ENCODE measurements at places on chromosomes 7 and 10.

DNA sequence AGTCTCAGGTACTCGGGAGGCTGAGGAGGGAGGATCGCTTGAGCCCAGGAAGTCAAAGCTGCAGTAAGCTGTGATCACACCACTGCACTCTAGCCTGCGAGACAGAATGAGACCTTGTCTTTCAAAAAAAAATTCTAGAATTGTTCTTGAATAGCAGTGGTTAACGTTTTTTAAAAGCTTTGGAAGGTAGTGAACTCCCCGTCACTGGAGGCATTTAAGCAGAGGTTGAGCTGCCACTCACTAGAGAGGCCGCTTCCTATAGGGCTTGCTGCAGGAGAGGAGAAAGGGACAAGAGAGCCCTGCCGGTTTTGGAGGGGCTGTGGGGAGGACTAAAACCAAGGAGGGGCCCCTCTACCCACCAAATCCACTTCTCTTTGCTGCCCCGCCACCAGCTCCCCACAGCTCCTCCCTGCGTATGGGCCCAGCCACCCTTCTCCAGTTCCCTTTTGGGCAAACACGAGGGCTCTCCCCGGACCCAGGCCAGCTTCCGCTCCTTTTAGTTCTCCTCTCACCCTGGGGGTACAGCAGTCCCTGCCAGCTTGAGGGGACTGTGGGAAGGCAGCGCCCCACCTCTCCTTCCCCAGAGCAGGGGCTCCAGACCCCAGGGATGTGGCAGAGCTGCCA is 86.9 kb upstream of the GTF2I start:
- no peaks in the 10 kb centered on the region for H3K27me3 ChIP-seq
- H3K36me3 ChIP-seq = no peaks in the 10 kb centered on the region
- no peak for DNase-seq
- H3K4me1 ChIP-seq = peaks cover 14% of the 10 kb centered on the region
- no peak overlapping the region for H3K4me3 ChIP-seq

DNA sequence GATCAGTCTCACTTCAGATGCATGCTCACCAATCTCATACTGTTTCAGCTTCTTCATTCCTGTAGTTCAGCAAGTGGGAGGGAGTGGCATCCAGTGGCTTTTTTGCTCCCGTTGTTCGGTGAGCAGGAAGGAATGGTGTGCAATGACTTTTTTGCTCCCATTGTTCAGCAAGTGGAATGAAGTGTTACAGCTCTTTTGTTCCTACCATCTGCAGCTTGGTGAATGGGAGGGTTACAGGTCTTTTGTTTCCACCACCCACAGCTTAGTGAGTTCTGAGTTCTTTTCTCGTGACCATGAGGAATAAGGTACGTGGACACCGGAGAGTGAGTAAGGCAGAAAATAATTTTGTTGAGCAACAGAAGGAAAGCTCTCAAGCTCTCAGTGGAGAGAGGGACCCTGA is 363.6 kb downstream of the ATRNL1 start:
- no peak for DNase-seq
- H3K4me1 ChIP-seq = no peaks in the 10 kb centered on the region
- H3K4me3 ChIP-seq = no peak overlapping the region
- no peak overlapping the region for H3K27ac ChIP-seq
- no peaks in the 10 kb centered on the region for H3K36me3 ChIP-seq

GRCh38 chr10:84428711-84429110 is 100.3 kb downstream of the CCSER2 start:
- no peaks in the 10 kb centered on the region for H3K4me1 ChIP-seq
- no peak overlapping the region for H3K27ac ChIP-seq
- H3K36me3 ChIP-seq = no peaks in the 10 kb centered on the region
- H3K4me3 ChIP-seq = no peak overlapping the region
- no peak for DNase-seq

DNA sequence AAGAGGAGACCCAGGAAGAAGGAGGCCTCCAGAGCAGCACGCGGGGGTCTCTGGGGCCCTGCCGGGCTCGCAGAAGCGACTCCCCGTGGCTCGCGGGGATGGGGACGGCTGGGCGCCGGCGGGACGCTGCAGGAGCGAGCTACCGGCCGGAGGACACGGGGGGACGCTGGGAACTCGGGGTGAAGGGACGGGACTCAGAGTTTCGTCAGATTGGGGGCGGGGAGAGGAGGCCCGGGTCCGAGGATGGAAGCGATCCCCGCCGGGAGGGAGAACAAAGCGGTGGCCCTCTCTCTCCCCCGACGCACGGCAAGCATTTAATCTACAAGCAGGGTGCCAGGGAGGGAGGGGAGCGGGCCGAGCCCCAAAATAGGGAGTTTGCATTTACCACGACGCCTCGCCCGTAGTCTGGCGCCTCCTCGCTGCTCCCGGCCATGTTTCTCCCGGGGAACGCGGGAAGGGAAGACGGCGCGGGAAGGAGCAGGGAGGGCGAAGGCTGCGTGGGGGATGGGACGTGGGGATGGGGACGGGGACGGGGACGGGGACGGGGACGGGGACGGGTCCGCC is at the start of gene PRTFDC1:
TSS of gene PRTFDC1 (minus strand) at position 464 of the 564 bp plus-strand sequence. CDS start at position 433, 31 bp downstream.
- peaks cover 8% of the 10 kb centered on the region for H3K4me1 ChIP-seq
- H3K27me3 ChIP-seq = no peaks in the 10 kb centered on the region
- H3K36me3 ChIP-seq = no peaks in the 10 kb centered on the region
- DNase-seq = no peak
- H3K4me3 ChIP-seq = peak within 1 kb of the TSS; percentile 67
- peak within 1 kb of the TSS; percentile 5 for H3K27ac ChIP-seq

DNA sequence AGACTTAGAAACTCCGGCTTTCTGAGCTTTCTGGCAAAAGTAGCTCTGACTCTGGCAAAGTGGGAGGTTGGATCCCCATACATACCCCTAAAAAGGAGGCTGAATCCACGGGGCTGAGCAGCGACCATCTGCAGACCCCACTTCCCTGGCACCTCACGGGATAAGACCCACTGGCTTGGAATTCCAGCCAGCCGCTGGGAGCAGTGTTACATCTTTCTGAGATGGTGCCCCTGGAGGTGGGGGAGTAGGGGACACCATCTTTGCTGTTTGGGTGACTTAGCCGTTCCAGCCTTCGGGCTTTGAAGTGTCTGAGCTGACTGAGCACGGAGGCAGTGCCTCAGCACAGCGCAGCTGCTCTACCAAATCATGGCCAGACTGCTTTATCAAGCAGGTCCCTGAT is 45.0 kb upstream of the GRM3 start:
- no peak for DNase-seq
- H3K4me3 ChIP-seq = no peak overlapping the region
- H3K4me1 ChIP-seq = no peaks in the 10 kb centered on the region
- H3K27ac ChIP-seq = no peak overlapping the region
- H3K27me3 ChIP-seq = no peaks in the 10 kb centered on the region
- no peaks in the 10 kb centered on the region for H3K36me3 ChIP-seq

DNA sequence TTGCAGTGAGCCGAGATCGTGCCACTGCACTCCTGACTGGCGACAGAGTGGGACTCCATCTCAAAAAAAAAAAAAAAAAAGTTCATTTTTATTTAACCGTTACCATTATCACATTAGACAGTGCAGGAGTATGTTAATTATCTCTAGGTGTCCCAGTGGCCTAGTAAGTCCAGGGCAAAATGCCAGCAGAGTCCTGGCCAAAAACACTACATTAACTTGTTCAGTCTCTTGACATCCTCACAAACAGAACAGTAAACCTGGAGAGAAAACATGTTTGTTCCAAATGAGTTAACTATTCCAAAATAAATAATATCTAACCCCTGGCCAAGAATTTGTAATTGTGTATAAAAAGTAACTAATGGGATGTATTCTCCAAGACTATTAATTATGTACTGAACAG is 43.2 kb downstream of the PTPRZ1 start:
- H3K27me3 ChIP-seq = no peaks in the 10 kb centered on the region
- no peak overlapping the region for H3K27ac ChIP-seq
- H3K36me3 ChIP-seq = no peaks in the 10 kb centered on the region

GRCh38 chr10:36494371-36494770 is 631.0 kb upstream of the ANKRD30A start:
- H3K36me3 ChIP-seq = no peaks in the 10 kb centered on the region
- no peak overlapping the region for H3K4me3 ChIP-seq
- no peaks in the 10 kb centered on the region for H3K27me3 ChIP-seq
- H3K27ac ChIP-seq = no peak overlapping the region
- no peak for DNase-seq

- peaks cover 5% of the 10 kb centered on the region for H3K36me3 ChIP-seq
- H3K27ac ChIP-seq = no peak overlapping the region
- DNase-seq = no peak
- no peak overlapping the region for H3K4me3 ChIP-seq
- no peaks in the 10 kb centered on the region for H3K4me1 ChIP-seq
These were observed 67.0 kb downstream of the MDFIC start for GRCh38 chr7:114988755-114989375.

DNA sequence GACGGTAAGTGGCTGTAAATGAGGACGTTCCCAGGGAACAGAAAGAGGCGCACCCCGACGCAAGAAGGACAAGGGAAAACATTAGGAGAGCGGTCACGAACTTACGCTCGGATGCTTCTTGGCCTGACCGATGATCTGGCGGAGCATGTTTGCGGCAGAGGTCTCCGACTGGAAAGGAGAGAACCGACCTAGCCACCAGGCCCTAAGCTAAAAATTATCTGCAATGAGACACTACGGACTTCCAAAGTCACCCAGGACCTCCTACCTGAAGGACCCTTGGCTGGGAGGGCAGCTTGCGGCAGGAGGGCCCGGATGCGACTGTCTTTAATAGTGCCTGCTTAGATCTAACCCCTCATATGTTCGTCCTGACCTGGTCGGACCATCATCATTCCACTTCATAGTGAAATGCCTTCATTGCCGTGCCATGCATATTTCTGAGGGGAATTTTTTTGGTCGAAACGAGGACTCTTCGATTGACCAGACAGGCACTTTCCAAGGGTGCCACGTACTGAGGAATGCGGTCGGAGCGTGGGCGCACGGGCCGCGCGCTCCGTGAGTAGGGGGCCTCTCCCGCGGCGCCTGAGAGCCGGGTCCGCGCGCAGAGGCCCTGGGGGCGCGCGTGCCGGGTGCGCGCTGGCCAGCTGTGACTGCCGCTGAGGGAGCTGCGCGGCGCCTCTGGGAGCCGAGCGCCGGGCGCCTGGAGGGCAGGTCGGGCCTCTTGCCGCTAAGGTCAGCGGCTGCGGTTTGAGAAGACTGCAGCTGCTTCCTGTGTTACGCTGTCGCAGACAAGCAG is 33.6 kb upstream of the PHF14 start:
- H3K4me1 ChIP-seq = peaks cover 8% of the 10 kb centered on the region
- DNase-seq = peak; percentile 71
- peak overlapping the region; percentile 92 for H3K27ac ChIP-seq
- peaks cover 25% of the 10 kb centered on the region for H3K36me3 ChIP-seq

DNA sequence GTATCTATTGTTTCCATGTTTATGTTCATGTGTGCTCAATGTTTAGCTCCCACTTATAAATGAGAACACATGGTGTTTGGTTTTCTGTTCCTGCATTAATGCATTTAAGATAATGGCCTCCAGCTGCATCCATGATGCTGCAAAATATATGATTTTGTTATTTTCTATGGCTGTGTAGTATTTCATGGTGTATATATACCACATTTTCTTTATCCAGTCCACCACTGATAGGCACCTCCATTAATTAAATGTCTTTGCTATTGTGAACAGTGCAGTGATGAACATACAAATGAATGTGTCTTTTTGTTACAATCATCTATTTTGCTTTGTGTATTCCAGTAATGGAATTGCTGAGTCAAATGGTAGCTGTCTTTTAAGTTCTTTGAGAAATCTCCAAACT is 329.4 kb upstream of the MAGI2 start:
- no peak overlapping the region for H3K4me3 ChIP-seq
- H3K27me3 ChIP-seq = no peaks in the 10 kb centered on the region
- no peaks in the 10 kb centered on the region for H3K4me1 ChIP-seq
- DNase-seq = no peak
- H3K27ac ChIP-seq = no peak overlapping the region
- H3K36me3 ChIP-seq = no peaks in the 10 kb centered on the region

GRCh38 chr10:124864421-124865193 is 63.0 kb downstream of the ABRAXAS2 start:
- no peak overlapping the region for H3K4me3 ChIP-seq
- no peak overlapping the region for H3K27ac ChIP-seq
- H3K36me3 ChIP-seq = no peaks in the 10 kb centered on the region
- H3K27me3 ChIP-seq = no peaks in the 10 kb centered on the region
- no peaks in the 10 kb centered on the region for H3K4me1 ChIP-seq

- H3K27me3 ChIP-seq = no peaks in the 10 kb centered on the region
- no peak for DNase-seq
- peaks cover 9% of the 10 kb centered on the region for H3K4me1 ChIP-seq
- no peak overlapping the region for H3K4me3 ChIP-seq
- no peaks in the 10 kb centered on the region for H3K36me3 ChIP-seq
These were observed 17.7 kb upstream of the PPIF start for GRCh38 chr10:79329529-79329928.

DNA sequence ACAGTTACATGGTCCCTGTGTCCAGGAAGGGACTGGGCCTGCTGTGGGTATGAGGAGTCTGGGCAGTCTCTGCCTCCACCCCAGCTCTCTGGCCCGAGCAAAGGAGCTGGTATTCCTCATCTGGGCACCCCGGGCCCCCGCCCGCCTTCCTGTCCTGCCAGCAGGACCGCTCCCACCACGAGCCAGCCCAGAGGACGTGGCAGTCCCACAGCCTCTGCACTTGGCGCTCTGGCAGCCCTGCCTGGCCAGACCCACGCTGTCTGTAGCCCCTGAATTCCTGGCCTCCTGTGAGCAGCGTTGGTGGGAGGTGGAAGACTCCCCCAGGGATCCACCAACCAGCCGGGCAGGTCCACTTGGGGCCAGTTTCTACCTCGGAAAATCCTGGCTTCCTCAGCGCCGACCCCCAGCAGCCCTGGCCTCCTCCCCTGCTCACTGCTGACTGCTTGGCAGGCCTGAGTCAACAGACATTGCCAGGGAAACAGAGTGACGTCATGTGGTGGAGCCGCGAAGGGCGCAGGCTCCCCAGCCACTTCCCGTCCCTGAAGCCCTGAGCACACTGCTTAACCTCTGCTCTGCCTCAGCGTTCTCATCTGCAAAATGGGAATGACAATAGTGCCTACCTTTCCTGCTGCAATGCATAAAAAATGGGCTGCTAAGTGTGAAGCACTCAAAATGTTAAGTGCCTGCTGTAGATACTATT is 21.6 kb upstream of the LIMK1 start:
- H3K4me1 ChIP-seq = no peaks in the 10 kb centered on the region
- H3K4me3 ChIP-seq = no peak overlapping the region
- no peak overlapping the region for H3K27ac ChIP-seq
- no peaks in the 10 kb centered on the region for H3K27me3 ChIP-seq

All from effector memory CD4-positive, alpha-beta T cell (primary cell).